H4 (cell line): ENCODE measurements at places on chromosomes 3 and 15. TPM values are rescaled to one million over a fixed set of nuclear protein-coding genes. Genes with fewer than 3 reads are reported as not detected.
A peak's percentile ranks its signal among the peaks of the same experiment; 100 is the strongest.

The LRIG1 gene
- 3.2 and 5.0 TPM in 2 replicates for total RNA-seq

The GOLGA6B gene
- not detected in 2 replicates for total RNA-seq

The CPNE4 gene
- total RNA-seq, result 0.12 and 0.14 TPM in 2 replicates

The VGLL4 gene
- total RNA-seq, result 30.8 and 34.7 TPM in 2 replicates

The TM4SF1 gene
- total RNA-seq, result 152 and 153 TPM in 2 replicates

DNA sequence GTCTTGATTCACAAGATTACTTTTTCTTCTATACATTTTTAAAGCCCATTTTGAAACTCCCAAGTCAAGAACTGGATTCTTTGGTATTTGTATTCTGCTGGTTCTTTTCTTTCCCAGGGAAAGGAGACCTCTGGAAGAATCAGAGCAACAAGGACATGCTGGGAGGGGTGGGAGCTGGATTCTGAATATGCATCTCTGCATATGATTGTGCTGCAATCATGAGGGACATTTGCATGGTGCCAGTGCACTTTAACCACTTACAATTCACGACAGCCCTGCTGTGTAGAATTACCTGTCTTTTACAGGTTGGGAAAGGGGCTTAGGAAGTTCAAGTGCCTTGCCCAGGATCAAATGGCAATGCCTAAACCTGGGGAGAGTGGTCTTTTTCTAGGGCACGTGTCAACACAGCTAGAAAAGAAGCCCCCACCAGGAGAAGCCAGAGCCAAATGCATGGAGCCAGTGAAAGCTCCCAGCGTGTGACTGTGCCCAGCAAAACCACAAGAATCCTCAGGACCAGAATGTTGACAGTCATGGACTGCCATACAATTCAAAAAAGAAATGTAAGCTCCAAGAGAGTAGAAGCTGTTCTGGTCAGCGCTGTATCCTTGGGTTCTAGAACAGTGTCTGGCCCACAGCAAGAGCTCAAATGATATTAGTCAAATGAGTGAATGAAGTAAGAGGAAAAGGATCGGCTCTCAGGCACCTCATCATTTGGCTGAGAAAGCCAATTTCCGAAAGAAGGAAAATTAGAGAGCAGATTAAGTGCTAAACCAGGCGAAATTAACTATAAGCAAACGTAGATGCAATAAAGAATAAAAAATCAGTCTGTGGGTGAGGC, 84.5 kb upstream of the MEF2A start:
- DNase-seq, result no peak

DNA sequence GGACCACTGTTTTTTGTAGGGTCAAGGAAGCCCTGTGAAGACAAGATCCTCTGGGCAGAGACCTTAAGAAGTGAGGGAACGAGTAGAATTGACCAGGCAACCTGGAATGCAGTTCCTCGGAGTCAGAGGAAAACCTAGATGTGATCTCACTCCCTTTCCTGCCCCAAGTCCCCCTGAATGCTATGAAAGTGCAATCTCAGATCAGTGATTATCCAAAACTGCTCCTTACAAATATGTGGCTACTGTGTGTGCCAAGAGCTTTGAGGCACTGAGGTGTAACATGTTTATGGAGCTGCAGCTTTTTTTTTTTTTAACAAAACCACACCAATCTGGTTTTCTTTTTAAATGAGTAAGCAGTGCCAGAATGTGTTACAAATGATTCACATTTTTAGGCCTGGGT, 35.8 kb downstream of the THSD4 start:
- peak; percentile 38 for DNase-seq

- peak; percentile 82 for DNase-seq
Measured at GRCh38 chr3:148379763-148380382, 317.8 kb upstream of the AGTR1 start.

- peak; percentile 43 for DNase-seq
Measured at GRCh38 chr3:119352863-119353527, 58.8 kb downstream of the ARHGAP31 start.

DNA sequence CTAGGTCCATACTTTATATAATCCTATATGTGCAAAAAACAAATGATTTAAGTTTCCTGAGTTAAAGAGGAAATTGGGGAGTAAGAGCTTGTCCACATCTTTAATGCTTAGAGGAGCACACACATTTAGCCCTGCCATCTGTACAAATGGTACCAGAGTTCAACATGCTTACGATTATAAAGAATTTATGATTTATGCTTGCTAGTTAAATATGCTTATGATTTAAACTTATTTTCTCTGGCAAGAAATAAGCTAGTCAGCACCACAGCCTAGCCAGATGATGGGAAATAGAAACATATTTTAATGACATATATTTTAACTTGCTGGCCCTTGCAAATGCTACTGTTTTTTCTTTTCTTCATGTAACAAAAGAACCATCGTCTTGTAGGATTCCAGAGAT, 48.3 kb downstream of the EIF4E3 start:
- no peak for DNase-seq

DNA sequence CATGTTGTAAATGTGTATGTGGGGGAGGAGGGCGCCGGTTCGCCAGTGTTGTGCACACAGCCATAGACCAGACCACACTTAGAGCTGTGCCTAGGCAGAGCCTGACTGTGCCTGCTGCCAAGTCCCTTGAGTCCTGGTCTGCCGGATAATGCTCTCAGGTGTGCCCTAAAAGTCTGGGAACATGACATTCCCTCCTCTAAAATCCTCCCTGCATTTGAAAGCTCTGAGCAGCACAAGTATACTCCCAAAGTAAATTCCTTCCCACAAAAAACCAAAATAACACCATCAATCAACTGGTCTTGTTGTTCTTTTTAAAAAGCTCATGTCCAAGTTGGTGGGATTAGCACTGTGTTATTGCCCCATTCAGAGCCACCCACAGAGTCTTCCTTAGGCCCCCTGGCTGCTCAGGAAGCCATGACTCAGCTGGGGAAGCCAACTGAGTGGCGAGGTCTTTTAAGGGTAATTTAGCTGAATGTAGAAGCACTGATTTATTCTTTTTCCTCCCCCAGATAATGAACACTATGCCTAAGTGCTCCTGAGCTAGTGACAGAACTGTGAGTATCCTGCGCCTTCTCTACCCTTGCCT, 147.8 kb upstream of the MCTP2 start:
- DNase-seq, result peak; percentile 82

GRCh38 chr15:77582763-77583162, 49.9 kb downstream of the LINGO1 start:
- no peak for DNase-seq

DNA sequence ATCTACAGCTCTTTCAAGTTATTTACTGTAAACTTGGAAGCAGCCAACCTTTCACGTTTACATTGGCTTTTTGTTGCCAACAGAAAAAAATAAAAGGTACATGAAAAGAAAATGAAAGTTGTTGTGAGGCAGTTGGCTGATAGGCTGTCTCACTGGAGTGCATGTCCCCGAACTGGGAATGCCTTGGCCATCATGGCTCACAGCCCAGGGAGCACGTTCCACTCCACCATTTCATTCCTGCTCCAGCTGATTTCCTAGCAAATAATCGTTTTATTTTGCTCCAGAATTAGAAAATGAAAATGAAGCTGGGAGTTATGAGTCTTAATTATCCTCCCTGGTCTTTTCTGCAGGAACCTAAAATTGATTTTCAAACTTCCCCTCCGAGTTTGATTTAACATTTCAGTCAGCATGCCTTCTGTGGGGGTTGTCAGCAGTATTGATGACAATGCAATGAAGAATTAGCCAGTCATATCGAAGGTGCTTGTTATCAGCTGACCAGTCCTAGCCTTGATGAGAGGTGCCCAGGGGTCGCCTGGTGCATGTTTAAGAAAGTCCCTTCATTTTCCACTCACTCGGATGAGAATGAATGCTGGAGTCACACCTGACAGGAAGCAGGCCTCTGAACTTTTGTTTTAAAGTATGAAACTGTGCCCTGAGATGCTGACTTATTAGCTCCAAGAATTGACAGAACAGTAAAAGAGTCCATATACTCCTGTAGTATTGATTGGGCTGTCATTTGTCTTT, 293.7 kb upstream of the TRIM42 start:
- no peak for DNase-seq

DNA sequence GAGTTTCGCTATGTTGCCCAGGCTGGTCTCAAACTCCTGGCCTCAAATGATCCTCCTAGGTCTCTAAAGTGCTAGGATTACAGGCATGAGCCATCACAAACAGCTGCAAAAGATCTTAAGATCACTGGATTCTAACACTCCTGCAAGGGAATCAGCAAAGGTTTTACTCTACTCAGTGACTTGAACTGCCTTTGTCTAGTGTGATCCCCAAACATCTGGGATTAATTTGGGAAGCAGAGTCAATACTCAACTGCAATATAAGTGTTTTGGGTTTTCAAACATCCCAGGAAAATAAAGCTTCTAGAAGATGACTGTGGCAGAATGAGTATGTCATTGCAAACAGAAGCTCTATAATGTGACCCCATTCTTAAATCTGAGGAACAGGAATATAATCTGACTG, 7.2 kb downstream of the SPG21 start:
- DNase-seq, result no peak

DNA sequence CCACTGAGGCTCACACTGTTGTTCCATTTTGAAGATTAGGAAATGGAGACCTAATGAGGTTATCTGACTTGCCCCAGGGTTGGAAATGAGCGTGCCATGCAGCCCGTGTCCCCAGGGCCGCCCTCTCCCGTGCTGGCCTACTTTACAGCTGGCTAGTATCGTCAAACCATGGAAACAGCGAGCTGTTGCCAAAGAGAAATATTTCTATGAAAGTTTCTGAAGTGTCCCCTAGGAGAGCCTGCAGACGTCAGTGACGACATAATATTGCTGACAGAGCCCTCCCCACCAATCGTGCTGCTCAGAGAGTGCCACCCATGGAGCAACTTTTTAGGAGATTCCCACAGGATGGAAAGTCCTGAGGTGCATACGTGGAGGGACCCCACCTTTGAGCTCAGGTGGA, 11.2 kb upstream of the FAM174B start:
- DNase-seq, result no peak

DNA sequence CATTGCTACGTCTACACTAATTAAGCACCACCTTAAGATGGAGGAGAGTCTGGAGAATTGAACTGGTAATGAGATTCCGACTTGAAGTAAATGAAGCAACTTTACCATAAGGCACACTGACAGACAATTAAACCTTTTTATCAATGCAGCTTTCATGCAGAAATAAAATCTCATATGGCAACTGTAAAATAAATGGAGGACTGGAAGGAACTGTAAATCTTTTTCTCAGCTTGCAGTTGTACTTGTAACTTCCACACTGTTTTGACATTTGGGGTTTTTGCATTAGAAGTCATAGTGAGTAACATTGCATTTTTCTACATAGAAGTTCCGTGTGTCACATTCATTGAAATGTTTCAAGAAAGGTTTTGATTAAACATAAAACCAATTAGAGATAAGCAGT, 705.3 kb downstream of the NLGN1 start:
- no peak for DNase-seq

DNA sequence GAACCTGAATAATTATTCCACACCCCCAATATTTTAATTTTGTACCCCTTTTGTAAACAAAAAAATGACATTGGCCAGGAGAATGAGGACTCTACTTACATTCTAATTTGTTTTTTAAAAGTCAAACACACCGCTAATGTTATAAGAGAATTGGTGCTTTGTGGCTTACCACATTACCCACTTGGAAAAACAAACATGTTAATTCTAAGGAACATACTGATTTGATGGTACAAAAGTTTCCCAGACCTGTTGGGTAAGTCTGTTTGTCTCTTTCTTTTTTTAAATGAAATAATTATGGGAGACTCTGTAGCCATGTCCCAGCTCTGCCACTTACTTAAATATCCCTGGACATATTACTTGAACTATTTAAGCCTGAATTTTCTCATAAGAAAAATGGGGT, 352.5 kb upstream of the C2CD4B start:
- no peak for DNase-seq
